ENCODE measurements at places on chromosomes 13 and 19.

DNA sequence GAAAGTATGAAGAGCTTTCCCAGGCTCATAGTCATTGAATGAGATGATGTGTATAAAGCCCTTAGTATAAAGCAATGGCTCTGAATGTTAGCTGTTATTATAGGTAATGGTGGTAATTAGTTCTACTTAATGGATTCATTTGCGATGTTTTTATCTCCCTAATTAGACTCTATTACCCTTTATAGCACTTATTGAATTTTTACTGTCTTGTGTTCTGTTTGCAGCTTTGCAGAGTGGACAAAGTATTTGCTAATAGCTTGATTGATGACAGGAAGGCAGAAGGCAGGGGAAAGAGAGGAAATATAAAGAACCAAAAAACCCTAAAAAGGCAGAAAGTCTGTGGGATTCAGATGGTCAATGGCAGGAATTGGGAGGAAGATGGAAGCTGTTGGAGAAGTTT, 524.4 kb upstream of the SPRY2 start:
- DNase-seq = no peak

DNA sequence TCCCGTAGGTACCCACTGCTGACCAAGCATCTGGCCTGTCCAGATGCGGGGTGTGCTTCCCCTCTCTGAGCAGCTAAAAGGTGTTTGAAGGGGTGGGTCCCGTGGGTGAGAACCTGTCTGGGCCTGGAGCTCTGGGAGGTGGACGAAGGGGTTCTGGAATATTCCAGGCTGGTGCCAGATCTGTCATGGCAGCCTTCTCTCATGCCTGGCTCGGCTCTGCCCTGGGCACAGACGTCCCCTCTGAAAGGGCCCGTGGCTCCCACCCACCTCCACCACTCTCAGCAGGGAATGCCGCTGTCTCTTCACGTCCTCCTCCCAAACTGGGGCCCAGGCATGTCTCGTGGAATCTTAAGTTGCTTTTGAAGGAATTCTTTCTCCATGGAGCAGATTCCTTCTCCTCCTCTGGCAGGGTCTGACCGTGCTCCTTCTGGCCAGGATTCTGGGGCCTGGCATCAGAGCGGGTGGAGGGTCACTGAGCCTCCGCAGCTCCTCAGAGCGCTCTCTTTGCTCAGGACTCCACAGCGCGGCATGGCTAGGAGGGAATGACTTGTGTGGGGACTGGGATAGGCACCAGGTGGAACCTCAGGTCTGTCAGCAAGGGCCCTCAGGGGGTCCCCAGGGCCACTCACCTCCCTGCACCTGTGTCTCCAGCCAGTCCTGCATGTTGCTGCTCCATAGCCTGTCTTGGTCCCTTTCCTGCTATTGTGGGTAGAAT, 5.9 kb upstream of the MCF2L start:
- DNase-seq = no peak

DNA sequence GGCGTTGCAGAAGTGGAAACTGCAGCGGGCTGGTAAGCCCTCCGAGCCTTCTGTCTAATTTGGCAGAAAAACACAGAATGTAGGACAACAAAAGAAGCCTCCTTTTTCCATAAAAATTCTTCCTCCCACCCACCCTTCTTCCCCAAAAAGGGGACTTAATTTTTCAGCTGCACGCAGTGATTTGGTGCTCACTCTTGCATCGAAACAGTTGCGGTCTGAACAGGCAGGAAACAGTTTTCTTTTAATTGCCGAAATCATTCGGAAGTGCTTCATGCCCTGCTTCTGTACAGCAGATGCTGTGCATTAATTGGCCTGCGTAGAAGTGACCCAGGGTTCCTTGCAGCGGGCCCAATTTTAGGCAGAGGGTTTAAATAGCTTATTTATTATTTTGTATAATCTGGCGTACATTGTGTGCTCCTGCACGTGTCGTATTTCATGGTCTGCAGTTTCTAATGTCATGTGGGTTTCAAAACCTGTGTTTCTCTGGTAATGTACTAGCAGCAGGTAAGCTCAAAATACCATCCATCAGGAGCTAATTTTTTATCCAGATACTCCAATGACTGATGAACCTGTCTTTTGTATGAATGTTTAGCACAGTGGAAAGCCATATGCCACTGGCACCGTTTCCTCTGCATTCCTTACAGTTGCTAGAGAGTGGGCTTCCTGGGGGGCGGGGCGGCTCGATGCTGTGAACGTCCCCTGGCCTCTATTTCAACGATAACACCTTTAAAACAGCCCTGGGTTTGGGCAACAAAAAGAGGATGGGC, 66.6 kb downstream of the GGACT start:
- no peak for DNase-seq

GRCh38 chr13:73224703-73225102, 165.9 kb downstream of the KLF5 start:
- DNase-seq = no peak

- DNase-seq = no peak
These were observed 303.4 kb downstream of the GPC6 start for GRCh38 chr13:93529961-93530360.

DNA sequence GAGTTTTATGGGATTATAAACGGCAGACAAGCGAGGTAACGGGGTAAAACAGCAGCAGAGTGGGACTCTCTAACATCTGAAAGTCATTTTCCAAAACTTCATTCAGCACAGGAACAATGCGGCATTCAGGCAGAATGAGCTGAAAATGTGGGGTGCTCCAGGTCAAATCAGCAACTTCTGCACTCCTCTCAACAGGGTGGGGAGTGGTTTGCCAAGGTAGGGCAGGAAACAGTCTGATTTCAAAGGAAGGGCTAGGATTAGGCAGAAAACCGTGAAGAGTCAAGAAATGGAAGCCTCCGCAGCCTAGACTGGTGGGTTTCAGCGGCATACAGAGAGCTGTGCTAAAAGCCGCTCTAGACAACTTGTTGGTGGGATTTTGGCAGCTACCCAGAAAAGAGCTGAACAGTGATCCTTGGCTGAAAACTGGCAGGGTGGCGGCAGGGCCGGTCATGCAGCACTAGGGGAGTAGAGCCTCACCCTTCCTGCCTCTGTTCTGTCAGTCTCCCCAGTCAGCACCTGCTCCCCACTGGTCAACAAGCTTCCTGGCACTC, 154.2 kb upstream of the KLF12 start:
- no peak for DNase-seq

GRCh38 chr19:42276821-42277220, 7.8 kb downstream of the CIC start:
- DNase-seq = peak; percentile 78

DNA sequence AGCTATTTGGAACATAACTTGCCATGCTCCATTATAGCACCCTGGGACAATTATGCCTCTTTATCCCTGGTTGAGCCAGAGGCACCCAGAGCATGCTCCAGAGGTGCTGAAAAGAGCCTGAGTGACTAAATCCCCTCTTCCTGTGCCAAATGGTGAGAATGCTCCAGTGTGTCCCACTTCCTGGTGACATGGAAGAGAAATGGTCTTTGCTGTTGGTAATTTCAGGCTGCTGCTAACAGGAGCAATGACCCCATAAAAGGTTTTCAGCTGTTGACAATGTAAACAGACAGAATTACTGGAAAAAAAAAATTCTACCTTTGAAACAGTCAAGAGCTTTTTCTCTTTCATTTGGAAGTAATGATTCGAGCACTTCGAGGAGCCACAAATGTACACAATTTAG, 341.8 kb downstream of the FGF9 start:
- DNase-seq = no peak

GRCh38 chr19:2306281-2306806, 1.6 kb downstream of the LINGO3 start:
- no peak for DNase-seq

GRCh38 chr13:106213028-106213757, 322.3 kb downstream of the EFNB2 start:
- no peak for DNase-seq

DNA sequence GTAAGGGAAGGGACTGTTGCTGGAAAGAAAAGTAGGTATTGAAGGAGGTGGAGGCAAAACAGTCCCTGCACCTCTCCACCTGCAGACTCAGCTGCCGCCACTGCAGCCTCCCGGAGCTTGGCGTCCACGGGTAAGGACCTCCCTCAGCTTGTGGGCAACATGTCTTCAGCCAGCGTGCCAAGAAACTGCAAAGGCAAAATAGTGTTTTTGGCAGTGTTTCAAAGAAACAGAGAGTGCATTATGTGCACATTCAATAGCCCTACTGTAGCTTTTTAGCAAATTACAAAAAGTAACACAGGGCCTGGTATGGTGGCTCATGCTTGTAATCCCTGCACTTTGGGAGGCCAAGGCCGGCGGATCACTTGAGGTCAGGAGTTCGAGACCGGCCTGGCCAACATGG, 57.4 kb downstream of the ATP11A start:
- no peak for DNase-seq

GRCh38 chr13:114256547-114256946, 21.9 kb downstream of the CDC16 start:
- no peak for DNase-seq

- DNase-seq = no peak
These were observed 305.1 kb downstream of the KCNRG start for GRCh38 chr13:50320271-50320862.

DNA sequence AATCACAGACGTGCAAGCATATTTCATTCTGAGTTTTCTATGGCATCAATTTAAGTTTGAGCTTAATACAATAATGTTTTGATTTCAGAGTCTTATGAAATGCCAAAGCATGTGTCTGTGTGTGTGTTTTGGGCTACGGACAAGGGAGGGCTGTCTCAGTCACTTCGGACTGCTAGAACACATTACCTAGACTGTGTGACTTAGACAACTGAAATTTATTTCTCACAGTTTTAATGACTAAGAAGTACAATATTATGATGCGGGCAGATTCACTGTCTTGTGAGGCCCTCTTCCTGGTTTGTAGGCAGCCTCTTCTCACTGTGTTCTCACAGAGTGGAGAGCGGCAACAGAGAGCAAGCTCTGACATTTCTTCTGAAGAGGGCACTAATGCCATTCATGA, 1202.0 kb downstream of the EFNB2 start:
- no peak for DNase-seq

DNA sequence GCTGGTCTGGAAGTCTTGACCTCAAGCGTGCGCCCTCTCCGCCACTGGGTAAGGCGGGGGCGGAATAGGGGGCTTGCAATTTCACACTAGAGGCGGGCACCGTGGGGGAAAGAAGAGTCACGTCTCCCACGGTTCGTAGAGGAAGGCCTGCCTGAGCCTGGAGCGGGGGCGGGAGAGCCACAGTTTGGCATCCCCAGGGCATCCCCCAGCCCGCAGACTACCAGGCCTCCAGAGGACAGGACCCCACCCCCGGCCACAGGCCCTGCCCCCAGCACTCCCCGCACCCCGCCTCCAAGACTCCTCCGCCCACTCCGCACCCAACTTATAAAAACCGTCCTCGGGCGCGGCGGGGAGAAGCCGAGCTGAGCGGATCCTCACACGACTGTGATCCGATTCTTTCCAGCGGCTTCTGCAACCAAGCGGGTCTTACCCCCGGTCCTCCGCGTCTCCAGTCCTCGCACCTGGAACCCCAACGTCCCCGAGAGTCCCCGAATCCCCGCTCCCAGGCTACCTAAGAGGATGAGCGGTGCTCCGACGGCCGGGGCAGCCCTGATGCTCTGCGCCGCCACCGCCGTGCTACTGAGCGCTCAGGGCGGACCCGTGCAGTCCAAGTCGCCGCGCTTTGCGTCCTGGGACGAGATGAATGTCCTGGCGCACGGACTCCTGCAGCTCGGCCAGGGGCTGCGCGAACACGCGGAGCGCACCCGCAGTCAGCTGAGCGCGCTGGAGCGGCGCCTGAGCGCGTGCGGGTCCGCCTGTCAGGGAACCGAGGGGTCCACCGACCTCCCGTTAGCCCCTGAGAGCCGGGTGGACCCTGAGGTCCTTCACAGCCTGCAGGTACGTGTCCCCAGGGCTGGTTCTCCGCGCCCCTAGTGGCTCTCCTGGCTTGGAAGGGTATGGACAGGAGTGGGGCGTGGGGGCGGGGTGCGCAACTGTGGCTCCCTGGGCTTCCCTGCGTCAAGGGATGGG, at the start of gene ANGPTL4:
Gene ANGPTL4, plus strand, starts transcription at position 353 of the 969 bp plus-strand sequence. Its CDS starts 167 bp downstream, at position 520.
- DNase-seq = peak; percentile 37

GRCh38 chr19:2758601-2759313, 18.9 kb upstream of the SLC39A3 start:
- no peak for DNase-seq

GRCh38 chr19:18672606-18673337, 10.7 kb upstream of the CRTC1 start:
- DNase-seq = no peak

DNA sequence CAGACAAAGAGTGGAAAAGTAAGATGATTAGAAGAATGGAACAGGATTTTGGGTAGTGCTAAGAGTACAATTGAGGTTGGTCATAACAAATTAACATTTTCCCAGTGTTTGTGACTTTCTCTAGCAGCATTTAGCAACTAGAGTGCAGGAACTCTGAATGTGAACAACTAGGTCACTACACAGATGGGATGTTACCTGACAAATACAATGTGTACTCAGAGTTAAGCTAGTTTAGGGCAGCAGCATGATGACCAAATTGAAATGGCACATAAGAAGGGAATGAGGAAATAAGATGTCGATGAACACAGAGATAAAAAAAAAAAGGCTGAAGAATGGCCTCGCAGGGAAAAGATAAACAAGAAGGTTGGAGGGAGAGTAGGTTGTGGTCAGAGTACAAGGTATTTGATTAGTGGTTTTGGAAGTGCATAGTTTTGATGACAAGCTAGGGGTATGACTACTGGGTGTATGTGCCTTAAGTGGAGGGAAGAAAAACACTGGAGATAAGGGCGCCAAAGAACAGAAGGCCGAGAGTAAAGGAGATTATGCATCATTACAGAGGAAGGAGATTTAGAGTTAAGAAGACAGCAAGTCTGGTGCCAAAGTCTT, 381.1 kb downstream of the FGF14 start:
- DNase-seq = no peak

GRCh38 chr13:34967851-34968562, 25.9 kb downstream of the NBEA start:
- DNase-seq = no peak

DNA sequence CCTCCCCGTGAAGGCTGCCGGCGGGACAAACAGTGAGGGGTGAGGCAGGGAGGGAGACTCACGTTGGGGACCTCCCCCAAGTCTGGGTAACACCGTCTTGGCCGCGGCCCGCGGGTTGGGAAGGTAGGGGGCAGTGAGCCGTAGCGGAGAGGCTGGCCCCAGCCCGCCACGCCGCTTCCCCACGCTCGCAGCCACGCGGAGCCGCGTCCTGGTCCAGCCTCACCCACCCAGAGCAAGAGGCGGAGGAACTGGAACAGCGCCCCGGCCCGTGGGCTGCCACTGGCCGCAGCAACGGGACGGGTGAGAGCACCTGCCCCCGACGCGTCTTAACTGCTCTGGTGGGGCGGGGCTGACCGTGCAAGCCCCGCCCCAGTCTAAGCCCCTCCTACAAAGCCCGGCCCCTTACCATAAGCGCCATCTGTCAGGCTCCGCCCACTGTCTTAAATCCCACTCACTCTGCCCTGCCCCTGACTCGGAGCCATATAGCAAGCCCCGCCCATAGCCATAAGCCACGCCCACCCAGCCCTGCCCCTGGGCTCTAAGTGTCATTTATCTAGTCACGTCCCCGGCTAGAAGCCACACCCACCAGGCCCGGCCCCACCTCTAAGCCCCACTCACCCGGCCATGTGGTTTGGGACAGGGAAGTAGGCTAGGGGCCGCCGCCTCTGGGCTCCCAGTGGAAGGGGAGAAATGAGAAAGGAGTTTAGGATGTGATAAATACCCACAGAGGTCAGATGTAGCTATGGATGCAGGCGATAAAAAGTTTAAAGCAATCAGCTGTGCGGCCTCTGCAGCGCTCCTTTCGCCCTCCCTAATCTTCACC, 2.1 kb upstream of the CCL25 start:
- peak; percentile 83 for DNase-seq
